Heart right ventricle (tissue), 16 donors: ENCODE measurements at places on chromosomes 2 and 18. TPM values are rescaled to one million over a fixed set of nuclear protein-coding genes. Genes with fewer than 3 reads are reported as not detected.

- DNase-seq = no peak
Measured at GRCh38 chr2:240338274-240338673, 97.2 kb upstream of the GPC1 start.

DNA sequence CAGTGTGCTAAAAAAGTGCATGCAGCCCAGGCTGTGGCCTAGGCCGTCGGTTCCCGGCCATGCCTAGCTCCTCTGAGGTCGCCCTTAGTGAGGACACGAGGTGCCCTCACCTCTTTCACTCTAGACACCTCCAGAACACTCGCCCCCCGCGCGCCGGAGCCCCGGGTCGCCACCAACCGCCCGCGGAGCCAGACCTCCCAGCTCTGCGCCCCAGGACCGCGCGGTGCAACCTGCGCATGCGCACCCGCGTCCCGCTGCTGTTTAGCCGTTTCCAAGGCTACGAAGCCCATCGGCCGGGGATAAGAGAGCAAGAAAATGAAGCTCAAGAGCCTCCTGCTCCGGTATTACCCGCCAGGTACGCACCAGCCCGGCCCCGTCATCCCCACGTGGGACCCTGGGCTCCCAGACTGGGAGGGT lies at the start of gene DAW1:
Gene DAW1 (plus strand): TSS at position 257 of the 417 bp plus-strand sequence. CDS start 59 bp downstream, at position 316.
- peak; percentile 26 for DNase-seq

DNA sequence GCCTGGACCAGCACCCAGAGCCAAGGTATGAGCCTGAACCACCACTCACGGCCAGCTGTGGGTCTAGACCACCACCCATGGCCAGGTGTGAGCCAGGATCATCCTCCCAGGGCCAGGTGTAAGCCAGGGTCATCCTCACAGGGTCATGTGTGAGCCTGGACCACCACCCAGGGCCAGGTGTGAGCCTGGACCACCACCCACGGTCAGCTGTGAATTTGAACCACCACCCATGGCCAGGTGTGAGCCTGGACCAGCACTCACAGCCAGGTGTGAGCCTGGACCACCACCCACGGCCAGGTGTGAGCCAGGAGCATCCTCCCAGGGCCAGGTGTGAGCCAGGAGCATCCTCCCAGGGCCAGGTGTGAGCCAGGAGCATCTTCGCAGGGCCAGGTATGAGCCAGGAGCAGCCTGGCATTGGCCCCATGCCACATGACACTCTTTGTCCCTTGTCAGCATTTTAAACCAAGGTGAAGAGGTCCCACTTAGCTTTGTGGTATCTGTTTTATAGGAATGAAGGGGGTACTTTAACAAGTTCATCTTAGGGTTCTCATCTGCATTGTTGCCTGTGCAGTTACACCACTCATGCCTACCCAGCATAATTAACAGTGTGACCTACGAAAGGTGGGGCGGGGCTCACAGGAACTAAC lies 71.2 kb downstream of the AGAP1 start:
- DNase-seq = no peak

GRCh38 chr2:149768320-149768799 lies 180.8 kb upstream of the MMADHC start:
- no peak for DNase-seq

DNA sequence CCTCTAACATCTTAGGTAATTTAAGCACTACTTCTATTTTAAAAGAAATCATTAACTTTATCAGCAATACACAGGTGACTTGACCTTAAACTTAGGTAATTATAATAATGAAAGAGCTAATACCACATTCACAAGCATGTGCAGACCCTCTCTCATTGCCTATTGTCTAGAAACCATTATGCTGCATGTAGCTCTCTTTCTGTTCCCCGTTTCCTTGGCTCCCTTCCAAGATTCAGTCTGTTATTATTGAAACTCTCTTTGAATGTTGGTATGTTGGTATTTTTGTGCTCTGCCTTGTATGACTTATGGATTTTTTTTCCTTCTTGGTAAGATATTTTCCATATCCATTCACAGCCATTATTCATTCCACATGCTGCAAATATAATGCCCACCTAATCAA lies 201.2 kb downstream of the CDCA7 start:
- no peak for DNase-seq

GRCh38 chr2:24840164-24840869 lies 47.1 kb downstream of the CENPO start:
- no peak for DNase-seq

GRCh38 chr2:60819155-60819862 lies 62.1 kb upstream of the REL start:
- DNase-seq = no peak

Gene IL1F10
- not detected for polyA plus RNA-seq

Gene GALNT5
- not detected for polyA plus RNA-seq
